ENCODE measurements at places on chromosomes 2 and 18.

- no peak for DNase-seq
These were observed 2.1 kb upstream of the SPIRE1 start for GRCh38 chr18:12659904-12660605.

- no peak for DNase-seq
These were observed 281.1 kb upstream of the SLC14A2 start for GRCh38 chr18:45334191-45334590.

- DNase-seq: no peak
These were observed 684.4 kb downstream of the IRS1 start for GRCh38 chr2:226115102-226115831.

- DNase-seq: no peak
These were observed 86.6 kb downstream of the ANTXR1 start for GRCh38 chr2:69099541-69099940.

DNA sequence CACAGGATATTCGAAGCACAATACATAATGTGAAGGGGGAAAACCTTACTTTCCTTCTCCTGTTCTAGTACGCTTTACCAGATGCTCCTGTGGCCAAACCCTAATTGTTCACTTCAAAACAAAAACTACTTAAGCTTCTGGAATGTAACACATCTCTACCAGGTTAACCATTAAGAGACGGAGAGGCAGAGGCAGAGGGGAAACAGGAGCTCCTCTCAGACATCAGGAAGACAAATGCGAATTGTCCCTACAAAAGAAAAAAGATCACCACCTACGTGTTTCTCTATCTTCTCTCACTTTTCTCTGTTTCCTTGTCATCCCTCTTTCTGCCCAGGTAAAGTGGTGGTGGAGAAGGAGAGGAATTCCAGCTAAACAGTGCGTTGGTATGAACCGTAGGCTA lies 266.8 kb downstream of the NRXN1 start:
- DNase-seq: no peak

GRCh38 chr2:207750345-207750744 lies 19.4 kb downstream of the FZD5 start:
- DNase-seq: no peak

DNA sequence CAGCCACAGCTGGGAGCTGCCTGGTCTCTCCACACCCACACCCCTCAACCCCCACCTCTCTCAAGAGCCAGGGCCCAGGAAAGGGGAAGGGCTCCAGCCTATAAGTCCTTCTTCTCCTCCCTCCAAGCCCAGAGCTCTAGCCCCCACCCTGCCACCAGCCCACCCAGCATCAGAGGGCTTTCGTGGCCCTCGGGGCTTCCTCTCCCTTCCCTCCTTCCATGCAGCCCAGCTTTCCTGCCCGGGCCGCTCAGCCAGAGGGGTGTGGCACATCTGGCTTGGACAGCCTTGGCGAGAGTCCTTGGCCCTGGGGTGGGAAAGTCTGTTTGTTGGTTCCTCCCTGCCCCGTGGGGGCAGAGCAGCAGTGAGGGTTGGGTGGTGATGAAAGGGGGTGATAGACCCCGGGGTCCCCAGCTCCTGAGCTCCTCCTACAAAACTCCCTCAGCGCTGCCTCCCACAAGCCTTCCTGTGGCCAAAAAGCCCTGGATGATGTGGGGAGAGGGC lies 7.0 kb downstream of the TNS1 start:
- DNase-seq: no peak

DNA sequence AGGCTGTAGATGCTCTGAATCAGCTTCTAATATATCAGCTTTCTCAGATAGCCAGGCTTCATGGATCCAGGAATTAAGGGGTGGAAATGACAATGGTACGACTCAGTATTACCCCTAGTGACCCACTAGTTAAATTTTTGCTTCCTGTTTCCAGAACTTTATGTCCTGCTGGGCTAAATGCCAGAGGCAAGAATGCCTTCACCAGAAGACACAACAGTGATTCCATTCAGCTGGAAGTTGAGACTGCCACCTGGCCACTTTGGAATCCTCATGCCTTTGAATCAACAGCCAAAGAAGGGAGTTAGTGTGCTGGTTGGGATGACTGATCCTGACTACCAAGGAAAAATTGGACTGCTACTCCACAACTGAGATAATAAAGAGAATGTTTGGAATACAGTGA lies 239.1 kb downstream of the ASXL3 start:
- DNase-seq: no peak

DNA sequence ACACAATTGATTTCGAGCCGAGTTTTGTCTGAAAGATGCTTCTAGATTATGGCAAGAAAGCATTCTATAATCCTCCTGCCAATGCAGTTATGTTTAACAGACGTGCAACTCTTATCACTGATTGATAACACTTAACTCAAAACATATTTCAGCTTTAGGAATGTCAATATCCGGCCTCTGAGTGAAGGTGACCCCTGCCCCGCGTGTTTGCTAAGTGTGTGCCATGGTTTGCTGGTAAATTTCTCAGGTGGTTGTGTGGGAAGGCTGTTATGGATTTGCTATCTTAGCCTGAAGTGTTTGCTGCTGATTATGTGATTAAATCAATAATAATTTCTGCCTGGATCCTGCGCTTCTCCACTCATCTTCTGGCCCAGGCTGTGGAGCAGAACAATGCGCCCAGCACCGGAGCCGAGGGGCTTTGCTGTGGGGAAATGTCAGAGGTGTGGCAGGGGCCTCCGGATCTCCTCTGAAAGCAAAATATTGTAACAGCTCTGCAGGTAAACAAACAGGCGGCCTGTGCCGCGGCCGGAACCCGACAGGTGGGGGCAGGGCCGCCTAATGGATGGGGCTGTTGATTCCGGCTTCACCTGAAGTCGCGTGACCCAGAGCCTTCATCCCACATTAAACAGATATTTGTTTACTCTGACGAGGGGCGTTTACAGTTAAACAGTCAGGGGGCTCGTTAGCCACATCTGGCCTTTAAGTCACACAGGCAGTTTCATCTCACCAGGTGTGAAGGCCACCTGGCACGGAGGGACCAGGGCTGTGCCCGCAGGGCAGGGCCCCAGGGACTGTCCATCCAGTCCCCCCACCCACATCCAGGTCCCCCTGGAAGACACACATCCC lies 210.7 kb upstream of the SALL3 start:
- no peak for DNase-seq

DNA sequence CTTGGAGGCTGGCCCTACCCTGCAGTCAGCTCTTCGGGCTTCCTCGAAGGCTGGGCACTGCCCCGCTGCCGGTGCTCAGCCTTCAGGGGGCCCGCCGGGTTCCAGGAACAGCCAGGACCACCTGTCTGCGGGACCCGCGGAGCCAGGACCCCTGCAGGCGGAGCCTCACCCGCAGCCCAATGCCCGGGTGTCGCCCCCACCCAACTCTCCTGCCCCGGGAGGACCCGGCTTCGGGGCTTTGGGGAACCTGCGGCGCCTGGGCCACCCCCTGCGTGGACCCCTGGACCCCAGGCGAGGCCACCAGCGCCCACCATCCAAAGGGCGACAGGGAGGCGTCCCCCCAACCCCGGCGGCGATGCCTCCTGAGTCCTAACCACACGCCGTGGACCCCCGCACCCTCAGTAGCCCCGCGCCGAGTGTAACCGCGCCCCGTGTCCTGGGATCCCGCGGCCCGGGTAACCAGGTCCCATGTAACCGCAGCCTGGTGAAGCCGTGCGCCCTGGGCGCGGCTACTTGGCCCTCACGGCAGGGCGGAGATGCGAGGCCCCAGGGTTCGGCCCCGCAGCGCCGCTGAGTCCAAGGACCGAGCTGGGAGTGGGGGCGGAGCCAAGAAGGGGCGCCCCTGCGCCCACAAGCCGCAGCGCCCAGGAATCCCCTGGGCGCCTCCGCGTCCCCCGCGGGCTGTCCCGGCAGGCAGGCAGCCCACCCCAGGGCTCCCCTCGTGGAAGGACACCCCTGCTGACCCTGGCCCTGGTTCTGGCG lies 11.0 kb upstream of the UBE2F start:
- no peak for DNase-seq

- no peak for DNase-seq
These were observed 44.7 kb downstream of the FAM210A start for GRCh38 chr18:13681701-13682100.

DNA sequence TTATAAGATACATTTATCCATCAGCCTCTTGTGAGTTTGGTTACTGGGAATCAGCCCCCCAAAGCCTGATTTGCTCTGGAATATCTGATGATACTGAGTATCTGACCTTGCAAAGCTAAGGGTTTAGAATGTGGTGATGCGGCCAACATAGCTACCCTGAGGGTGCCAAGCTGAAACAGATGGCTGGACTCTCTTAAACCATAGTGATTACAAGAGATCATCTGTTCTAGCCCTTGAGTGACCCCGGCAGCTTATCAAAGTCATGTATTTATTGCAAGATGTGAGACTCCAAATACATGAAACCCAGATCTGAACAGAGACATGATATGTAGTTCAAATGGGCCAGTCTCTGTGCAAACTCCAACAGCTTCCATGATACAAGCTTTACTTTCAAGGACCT lies 78.2 kb upstream of the CABLES1 start:
- DNase-seq: no peak

GRCh38 chr2:69223759-69224511 lies 163.1 kb downstream of the GFPT1 start:
- DNase-seq: no peak

GRCh38 chr18:79855147-79855933 lies 57.6 kb downstream of the KCNG2 start:
- DNase-seq: no peak

- no peak for DNase-seq
These were observed 304.8 kb downstream of the RND3 start for GRCh38 chr2:150182566-150183235.

GRCh38 chr18:75252136-75252535 lies 41.5 kb downstream of the TSHZ1 start:
- no peak for DNase-seq

GRCh38 chr2:63425079-63425416 lies 163.2 kb downstream of the WDPCP start:
- DNase-seq: no peak

Measured in cortex of kidney (tissue), 1 donor.